ENCODE measurements at places on chromosomes 5 and 9. TPM values are rescaled to one million over a fixed set of nuclear protein-coding genes. Genes with fewer than 3 reads are reported as not detected.

The HK3 gene
- 0.10 TPM for total RNA-seq

The SOX30 gene
- not detected for total RNA-seq

The NPR2 gene
- total RNA-seq, result 5.4 TPM

The SPZ1 gene
- not detected for total RNA-seq

The OBP2B gene
- not detected for total RNA-seq

The CD14 gene
- 4.3 TPM for total RNA-seq

The SHISAL2B gene
- not detected for total RNA-seq

The CDC20B gene
- total RNA-seq, result 0.07 TPM

The BARHL1 gene
- not detected for total RNA-seq

The BAAT gene
- total RNA-seq, result 0.32 TPM

The JAKMIP2 gene
- total RNA-seq, result not detected

The PCDHGA6 gene
- 0.20 TPM for total RNA-seq

The CFAP77 gene
- 0.12 TPM for total RNA-seq

The ZFP2 gene
- 0.06 TPM for total RNA-seq

The LPAR1 gene
- total RNA-seq, result 23.3 TPM

The CER1 gene
- total RNA-seq, result not detected

The MARCHF3 gene
- 1.2 TPM for total RNA-seq

The CDX1 gene
- total RNA-seq, result not detected

The DRD1 gene
- total RNA-seq, result 0.13 TPM

The KLF9 gene
- total RNA-seq, result 2.9 TPM

The FST gene
- 1.7 TPM for total RNA-seq

The PPP2R2B gene
- 0.08 TPM for total RNA-seq

The TMEM171 gene
- 6.6 TPM for total RNA-seq

The ADAMTS16 gene
- 1.9 TPM for total RNA-seq
